ENCODE measurements at places on chromosomes 13 and 19. TPM values are rescaled to one million over a fixed set of nuclear protein-coding genes. Genes with fewer than 3 reads are reported as not detected.

Gene GRK1
- total RNA-seq = not detected

Gene RUVBL2
- 96.6 TPM for total RNA-seq

Gene NLRP5
- total RNA-seq = not detected

Gene CCDC169
- 5.5 TPM for total RNA-seq

DNA sequence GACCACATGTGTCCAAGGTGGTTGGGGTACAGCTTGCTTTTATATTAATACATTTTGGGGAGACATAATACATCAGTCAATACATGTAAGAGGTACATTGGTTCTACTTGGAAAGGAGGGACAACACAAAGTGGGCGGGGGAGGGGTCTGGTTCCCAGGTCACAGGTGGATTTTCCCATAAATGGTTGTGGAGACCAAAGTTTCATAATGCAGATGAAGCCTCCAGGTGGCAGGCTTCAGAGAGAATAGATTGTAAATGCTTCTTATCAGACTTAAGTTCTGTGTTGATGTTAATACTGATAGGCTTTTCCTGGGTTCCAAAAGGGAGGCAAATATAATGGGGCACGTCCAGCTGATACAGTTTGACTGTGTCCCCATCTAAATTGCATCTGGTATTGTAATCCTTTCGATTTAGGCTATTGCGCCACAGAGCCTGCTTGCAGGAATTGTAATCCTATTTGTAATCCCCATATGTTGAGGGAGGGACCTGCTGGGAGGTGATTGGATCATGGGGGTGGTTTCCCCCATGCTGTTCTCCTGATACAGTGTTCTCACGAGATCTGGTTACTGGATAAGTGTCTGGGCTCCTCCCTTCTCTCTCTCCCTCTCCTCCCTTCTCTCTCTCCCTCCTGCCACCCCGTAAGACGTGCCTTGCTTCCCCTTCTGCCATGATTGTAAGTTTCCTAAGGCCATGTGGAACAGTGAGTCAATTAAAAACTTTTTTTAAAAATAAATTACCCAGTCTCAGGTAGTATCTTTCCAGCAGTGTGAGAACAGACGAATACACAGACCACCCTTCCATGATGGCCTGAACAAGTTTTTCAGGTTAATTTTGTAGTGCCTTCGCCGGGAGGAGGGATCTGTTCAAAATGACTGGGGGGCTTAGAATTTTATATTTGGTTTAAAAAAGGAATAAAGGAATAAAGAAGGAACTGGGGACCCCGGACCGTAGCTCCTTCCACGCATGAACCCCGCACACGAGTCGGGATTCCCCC lies 44.9 kb downstream of the ZNF823 start:
- DNase-seq = peak; percentile 57

- peak; percentile 87 for DNase-seq
Measured at GRCh38 chr13:59531571-59532091, 632.1 kb downstream of the DIAPH3 start.

GRCh38 chr19:40791349-40791748 lies 7.6 kb upstream of the EGLN2 start:
- no peak for DNase-seq

GRCh38 chr19:50649433-50650391 lies at the start of gene C19orf81:
TSS of gene C19orf81 (plus strand) at chr19:50649445. CDS start at chr19:50649445, 0 bp downstream.
- DNase-seq = no peak

- peak; percentile 16 for DNase-seq
Measured at GRCh38 chr19:28468701-28469459, 744.1 kb downstream of the UQCRFS1 start.

DNA sequence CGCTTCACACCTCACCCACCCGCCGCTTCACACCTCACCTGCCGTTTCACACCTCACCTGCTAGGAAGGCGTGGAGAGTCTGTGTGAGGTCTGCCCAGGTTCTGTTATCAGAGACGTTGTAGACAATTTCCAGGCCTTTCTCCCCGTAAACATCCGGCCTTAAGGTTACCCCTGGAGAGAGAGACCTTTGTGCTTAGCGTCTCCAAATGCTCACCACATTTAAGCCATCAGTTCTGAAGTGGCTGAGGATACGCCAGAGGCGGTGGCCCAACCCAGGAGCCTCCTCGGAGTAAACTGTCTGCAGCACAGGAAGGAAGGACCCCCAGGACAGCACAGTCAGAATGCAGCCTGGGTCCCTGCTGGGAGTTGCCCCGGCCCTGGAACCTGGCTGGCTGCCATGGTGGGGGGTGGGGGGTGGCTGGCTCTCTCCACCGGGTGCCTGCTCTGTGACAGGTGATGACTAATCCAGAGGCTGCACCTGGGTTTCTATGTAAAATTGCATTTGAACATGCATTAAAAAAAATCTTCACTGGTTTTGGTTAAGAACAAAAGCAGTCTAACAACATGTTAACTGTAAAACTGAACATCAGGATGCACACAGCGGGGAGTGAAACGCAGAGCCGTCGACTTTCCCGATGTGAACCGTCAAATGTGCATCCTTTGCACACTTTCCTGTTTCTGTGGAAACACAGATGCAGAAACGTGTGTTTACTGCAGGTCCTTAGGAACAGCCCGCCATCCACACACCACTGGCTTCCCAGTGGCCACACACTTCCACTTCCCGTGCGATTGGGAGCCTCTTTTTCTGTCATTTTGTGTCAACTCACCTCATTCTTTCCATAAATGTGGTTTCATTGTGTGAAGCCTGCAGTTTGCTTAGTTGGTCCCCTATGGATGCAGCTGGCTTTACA lies 4.5 kb downstream of the ATP4B start:
- DNase-seq = peak; percentile 39

DNA sequence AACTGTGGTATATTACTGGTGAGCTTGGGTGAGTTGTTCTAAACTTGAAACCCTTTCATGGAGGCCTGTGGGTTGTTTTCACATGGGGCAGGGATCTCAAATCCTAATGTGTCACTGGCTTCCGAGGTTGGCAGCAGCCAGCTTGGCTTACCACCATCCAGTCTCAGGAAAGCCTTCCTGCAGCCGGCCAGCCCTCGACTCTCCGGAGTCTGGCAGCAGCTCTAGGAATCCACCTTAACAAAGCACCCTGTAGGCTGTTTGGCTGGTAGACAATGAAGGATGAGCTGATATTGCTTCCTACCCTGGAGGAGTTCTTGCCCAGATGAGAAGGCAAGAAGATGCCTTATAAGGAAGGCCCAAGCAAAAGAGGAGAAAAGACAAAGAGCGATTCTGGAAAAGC lies 188.3 kb downstream of the KLF12 start:
- DNase-seq = peak; percentile 47

GRCh38 chr13:33723772-33724435 lies 94.0 kb upstream of the RFC3 start:
- DNase-seq = peak; percentile 94

DNA sequence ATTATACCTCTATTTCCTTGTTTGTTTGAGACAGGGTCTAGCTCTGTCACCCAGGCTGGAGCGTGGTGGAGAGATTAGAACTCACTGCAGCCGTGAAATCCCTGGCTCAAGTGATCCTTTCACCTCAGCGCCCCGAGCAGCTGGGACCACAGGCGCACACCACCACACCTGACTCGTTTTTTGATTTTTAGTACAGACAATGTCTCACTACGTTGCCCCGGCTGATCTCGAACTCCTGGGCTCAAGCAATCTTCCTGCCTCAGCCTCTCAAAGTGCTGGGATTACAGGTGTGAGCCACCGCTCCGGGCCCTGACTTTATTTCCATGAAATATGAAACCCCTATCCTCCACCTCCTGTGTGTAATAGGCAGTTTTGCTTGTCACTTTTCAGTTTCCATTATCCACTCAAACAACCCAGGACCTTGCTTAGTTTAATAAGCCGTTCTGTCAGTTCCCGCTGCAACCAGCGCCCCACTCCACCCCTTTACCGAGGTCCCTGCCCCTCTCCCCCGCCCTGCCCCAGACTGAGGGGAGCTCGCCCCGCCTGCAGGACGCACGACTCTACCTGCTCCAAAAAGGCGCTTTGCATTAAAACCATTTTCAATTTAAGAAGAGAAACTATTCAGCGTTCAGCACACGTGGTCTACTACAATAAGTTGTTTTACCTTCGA lies 16.9 kb downstream of the ZNF816 start:
- no peak for DNase-seq

- no peak for DNase-seq
Measured at GRCh38 chr19:10568062-10568825, 535 bp downstream of the CDKN2D start.

DNA sequence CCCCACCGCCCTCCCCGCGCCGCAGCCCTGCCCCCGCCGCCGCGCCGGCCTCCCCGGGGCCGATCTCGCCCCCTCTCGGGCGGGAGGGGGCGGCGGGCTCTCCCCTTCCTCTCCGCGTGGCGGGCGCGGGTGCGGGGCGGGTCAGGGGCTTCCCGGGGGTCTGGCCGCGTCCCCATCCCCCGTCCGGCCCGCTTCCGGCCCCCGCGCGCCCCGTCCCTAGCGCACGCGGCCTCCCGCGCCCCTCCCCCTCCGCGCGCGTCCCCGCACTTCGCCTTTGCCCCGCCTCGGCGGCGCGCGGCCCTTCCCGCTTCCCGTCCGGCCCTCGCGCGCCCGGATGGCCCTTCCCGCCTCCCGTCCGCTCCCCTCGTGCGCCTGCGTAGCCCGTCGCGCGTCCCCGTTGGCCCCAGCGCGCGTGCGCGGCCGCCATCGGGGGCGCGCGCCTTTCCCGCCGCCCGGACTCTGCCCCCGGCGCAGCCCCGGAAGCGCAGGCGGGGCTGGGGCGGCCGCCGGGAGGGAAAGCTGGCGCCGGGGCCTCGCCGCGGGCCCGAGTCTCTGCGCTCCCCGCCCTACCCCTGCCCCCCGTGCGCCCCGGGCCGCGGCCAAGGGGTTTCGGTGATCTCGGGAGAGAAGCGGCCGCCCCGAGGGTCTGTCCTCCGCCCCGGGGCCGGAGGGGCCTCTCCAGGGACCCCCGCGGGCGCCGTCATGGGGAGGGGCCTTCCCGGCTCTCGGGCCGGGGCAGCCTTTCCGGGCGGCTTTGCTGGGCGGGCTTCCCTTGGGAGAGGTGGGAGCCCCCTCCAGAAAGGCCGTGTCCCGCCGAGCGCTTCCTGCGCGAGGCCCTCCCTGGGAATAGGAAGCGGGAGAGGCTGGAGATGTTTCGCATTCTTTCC lies 519 bp downstream of the PTBP1 start:
- peak; percentile 97 for DNase-seq

DNA sequence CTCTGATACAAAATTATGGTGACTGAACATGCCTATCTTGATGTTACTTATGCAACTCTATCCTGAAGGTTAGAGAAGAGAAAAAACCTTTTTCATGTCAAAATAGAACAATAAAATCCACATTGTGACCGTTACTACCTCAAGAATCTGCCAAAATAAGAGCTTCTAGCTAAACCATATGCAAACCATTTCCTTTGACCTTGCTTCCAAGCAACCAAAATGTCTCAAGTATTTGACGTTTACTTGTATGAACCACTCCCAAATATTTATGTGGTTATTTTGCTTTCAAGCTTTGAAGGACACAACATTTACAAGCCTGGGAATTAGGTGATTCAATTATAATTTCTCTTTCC lies 13.9 kb downstream of the FOXO1 start:
- no peak for DNase-seq

DNA sequence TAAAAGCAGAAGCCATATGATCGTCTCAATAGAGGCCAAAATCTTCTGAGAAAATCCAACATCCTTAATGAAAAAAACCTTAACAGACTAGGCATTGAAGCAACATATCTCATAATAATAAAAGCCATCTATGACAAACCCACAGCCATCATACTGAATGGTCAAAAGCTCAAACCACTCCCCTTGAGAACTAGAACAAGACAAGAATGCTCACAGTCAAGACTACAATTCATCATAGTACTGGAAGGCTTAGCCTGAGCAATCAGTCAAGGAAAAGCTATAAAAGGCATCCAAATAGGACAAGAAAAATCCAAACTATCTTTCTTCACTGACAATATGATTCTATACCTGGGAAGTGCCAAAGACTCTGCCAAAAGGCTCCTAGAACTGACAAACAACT lies 2668.2 kb upstream of the PCDH20 start:
- no peak for DNase-seq
